WTC11 (cell line): ENCODE measurements at places on chromosomes 2 and 18. TPM values are rescaled to one million over a fixed set of nuclear protein-coding genes. Genes with fewer than 3 reads are reported as not detected.

MYOM1 gene
- 0.35 to 0.64 TPM (median 0.53 TPM) in 3 replicates for total RNA-seq

OTOS gene
- total RNA-seq, result not detected in 3 replicates

FHOD3 gene
- total RNA-seq, result 3.8 to 4.8 TPM (median 4.6 TPM) in 3 replicates

CABYR gene
- total RNA-seq, result 12.9 to 19.3 TPM (median 16.1 TPM) in 3 replicates

GRCh38 chr18:63788447-63789096, 13.4 kb downstream of the SERPINB7 start:
- no peak for DNase-seq

- no peak for DNase-seq
Measured at GRCh38 chr2:148970385-148970784, 68.1 kb upstream of the LYPD6B start.

- no peak for DNase-seq
Measured at GRCh38 chr18:13455471-13455870, 236.9 kb downstream of the LDLRAD4 start.

GRCh38 chr2:86671337-86671981, 47.8 kb upstream of the RNF103 start:
- DNase-seq, result no peak

DNA sequence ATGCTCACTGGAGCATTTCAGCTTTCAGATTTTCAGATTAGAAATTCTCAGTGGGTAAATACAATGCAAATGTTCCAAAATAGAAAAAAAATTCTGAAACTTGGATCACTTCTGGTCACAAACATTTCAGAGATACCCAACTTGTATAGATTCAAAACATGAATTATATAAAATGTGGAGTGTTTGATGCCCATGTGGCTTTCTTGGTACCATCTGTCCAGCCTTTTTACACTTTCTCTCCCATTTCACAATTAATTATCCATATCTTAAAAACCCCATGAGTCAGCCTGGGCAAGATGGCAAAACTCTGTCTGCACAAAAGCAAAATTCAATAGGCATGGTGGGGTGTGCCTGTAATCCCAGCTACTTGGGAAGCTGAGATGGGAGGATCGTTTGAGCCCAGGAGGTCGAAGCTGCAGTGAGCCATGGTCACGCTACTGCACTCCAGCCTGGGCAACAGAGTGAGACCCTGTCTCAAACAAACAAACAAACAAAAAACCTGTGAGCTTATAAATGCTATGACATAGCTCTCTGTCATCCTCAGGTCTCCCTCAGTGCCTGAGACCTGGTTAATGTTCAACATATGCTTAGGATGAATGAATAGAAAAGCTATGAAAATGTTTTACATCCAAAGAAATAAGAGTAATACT, 146.3 kb upstream of the TTC39C start:
- no peak for DNase-seq

GRCh38 chr2:229660951-229661350, 53.4 kb downstream of the DNER start:
- DNase-seq, result no peak

GRCh38 chr2:178767094-178768060, 39.8 kb downstream of the TTN start:
- no peak for DNase-seq

DNA sequence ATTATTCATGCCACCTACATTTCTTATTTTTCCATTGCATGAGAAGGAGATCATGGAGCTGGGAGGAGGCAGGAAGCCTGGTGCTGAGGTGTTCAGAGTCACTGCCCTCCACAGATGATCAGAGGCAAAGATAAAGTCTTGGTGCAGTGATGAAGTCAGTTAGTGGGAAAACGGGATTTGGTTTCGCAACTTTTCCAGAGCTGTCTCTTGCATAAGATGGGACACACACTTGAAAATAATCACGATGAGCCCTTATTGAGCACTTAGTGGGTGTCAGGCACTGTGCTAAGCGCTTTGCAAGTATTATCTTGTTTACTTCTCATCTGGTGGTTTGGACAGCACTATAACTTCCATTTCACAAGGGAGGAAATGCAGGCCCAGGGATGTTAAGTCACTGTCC, 222.1 kb upstream of the SMAD2 start:
- DNase-seq, result no peak

DNA sequence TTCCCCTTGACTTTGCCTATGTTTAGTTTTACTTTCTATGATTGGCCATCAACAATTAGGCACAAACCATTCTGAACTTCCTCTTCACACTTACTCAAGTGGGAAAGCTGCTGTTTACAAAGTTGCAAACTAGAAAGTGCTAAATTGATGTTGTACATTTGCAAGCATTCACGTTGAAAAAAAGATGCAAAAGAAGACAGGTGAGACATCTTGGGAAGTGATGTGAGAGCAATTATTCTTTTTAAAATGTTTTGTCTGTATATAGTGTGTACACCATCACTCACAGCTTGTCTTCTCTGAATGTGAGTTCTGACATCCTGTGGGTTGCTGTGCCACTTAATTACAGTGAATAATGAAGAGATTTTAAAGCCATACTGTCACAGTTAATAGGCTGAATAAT, 874.1 kb upstream of the LRATD1 start:
- no peak for DNase-seq

DNA sequence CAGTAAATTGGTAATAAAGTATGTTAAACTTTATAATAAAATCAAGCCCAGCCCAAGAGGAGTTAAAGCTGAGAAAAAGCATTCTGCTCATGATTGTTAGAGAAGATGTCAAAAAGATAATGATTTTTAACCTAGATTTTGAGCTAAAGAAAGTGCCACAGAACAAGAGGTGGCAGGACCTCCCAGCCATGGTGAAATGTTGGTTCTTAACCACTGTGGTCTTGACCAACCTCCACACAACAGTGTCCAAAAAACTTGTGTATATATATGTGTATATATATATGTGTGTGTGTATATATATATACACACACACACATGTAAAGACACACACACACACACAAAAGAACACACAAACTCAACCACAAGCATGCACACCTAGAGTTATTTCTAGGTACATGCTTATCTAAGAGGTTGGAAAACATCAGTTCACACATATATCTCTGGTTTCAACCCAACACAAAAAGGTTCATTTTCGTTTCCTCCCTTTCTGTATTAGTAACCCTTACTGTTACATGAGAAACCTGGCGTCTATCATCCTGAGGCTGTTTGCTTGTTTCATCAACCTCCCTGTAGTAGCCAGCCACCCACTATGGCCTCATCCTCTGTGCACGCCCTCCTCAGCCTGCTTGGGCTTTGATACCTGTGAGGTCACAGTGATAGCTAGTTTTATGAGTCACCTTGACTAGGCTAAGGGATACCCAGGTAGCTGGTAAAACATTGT, 631.8 kb upstream of the ID2 start:
- no peak for DNase-seq

DNA sequence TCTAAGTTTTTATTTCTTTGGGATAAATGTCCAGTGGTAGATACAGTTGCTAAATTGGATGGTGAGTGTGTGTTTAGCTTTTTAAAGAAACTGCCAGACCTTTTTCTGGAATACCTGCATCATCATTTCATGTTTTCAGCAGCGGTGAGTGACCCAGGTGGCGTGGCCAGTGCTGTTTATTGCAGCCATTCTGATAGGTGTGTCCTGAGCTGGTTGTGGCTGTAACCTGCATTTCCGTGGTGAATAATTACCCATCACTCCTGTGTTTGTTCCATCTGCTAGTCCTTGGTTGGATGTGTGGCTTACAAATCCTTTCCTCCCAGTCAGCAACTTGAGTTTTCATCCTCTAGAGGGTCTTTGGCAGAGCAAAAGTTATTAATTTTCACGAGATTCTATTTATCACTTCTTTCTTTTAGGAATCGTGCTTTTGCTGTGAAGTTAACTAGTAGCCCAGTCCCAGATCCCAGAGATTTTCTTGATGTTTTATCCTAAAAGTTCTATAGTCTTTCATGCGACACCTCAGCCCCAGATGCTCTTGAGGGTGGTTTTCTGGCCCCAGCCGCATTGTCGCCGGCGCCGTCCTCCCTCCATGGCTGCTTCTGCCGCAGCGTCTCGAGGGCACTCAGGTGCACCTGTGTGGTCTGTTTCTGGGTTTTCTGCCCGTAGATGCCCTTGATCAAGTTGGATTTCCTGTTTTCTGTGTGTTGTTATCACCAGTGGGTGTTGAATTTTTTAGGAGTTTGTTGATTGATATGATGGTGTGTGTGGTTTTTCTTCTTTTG, 44.9 kb downstream of the CTDP1 start:
- no peak for DNase-seq

GRCh38 chr2:85680707-85681371, 12.8 kb upstream of the SFTPB start:
- no peak for DNase-seq

DNA sequence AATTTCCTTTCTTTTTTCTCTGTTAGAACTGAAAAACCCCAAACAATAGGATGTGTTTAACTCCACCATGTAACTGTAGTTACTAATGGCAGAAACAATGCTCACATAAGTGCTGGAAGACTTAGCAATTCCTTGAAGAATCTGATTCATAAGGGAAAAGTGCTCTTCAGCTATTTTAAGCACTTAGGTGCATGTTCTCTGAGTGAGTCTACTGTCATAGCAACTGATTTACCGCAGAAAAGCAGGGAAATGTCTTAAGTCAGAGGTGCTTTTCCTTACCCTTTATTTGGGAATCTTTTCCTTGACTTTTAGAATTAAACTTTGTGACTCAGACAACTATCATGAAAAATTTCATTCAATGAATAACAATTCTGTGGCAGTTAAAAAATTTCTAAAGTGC, 65.4 kb upstream of the NABP1 start:
- no peak for DNase-seq

- no peak for DNase-seq
Measured at GRCh38 chr2:119996148-119996547, 16.7 kb upstream of the EPB41L5 start.

DNA sequence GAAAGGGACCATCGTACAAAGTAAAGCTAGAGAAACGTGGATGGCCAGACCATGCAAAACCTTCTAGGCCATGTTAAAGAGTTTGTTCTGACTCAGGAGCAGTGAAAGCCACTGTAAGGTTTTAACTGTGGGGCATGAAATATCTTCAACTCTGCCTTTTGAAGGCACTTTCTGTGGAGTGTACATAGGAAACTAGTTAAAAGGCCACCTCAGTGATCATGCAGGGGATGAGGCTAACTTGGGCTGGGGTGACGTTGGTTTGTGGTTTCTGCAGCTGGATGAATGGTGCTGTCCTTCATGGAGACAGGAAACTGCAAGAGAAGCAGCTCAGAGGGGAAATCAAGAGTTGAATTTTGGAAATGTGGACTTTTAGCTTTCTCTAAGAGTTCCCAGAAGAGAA, 190.7 kb downstream of the CDCA7 start:
- DNase-seq, result no peak

- no peak for DNase-seq
Measured at GRCh38 chr2:196449083-196449482, 190.4 kb upstream of the CCDC150 start.

- DNase-seq, result no peak
Measured at GRCh38 chr18:79610461-79611039, 69.1 kb upstream of the CTDP1 start.

GRCh38 chr18:13437034-13437433, 218.5 kb downstream of the LDLRAD4 start:
- DNase-seq, result no peak

DNA sequence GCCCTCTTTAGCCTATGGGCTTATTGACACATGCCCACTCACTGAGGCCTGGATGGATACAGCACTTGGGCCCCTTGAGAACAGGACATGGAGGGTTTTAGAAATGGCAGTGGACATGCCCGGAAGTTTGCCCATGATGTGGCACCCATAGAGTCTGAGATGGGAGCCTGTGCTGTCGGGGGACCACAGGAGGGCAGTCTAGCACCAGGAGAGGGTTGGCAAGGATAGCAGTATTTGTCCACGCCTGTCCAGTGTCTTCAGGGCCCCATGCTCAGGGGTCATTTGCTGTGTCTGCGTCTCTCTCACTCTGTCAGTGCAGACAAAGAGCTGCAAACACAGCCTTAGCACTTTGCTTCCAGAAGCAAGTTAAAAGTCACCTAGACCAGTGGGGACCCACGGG, 48.7 kb downstream of the IL1RL2 start:
- peak; percentile 51 for DNase-seq

DNA sequence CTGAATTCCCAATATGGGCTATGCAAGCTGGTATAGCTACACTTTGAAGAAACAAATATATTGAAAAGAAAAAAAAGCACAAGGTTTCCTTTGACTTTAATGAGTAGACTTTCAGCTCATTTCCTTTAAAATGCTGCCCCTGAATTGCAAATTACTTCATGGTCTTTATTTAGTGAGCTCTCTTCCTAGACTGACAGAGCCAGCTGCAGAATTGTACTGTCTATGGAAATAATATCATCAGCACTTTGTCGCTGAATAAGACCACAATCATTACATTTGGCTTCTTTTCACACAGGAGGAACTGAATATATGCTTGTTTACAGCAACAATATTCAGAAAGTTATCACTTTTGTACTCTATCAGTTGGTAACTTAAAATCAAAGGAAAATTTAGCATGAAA, 41.7 kb downstream of the ARL5A start:
- no peak for DNase-seq

DNA sequence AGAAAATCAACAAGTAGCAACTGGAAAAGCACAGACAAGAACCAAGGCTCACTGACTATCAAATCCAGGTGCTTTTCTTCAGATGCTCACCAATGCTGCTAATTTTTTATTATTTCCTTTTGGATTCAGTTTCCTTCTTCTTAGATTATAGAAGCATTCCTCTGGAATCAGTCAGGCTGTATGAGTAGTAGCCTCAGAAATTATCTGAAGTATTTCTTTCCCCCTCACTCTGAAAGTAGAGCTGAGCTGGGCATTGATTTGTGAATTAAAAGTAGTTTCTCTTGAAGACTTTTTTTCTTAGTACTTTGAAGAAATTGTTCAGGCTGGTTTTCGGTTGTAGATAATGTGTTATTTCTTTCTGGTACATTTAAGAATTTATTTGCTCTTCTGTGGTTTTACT, 273.7 kb downstream of the NOL4 start:
- no peak for DNase-seq
